ENCODE measurements at places on chromosomes 5 and 9.

DNA sequence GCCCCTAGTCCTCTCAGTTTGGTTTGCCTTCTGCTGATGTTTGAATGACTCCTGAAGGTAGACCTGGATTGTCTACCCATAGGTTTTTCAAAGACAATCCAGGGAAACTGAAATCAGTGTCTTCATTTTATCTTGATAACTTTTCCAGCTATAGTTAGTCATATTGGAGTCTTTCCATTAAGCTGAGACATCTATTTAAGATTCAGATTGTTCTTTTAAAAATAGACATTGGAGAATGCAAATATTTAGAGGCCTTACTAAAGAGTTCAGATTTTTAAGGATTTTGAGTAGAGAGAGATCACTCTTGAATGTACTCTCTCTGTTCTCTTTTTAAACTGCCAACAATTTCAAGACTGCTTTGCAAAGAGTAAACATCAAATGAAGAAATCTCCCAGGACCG lies 69.1 kb downstream of the GDNF start:
- no peak for DNase-seq

- no peak for DNase-seq
These were observed 31.8 kb downstream of the TENT4A start for GRCh38 chr5:6744841-6745705.

- DNase-seq = no peak
These were observed 175.4 kb upstream of the ACTBL2 start for GRCh38 chr5:57658018-57658417.

- DNase-seq = no peak
These were observed 143.8 kb upstream of the PIK3R1 start for GRCh38 chr5:68071736-68072135.

DNA sequence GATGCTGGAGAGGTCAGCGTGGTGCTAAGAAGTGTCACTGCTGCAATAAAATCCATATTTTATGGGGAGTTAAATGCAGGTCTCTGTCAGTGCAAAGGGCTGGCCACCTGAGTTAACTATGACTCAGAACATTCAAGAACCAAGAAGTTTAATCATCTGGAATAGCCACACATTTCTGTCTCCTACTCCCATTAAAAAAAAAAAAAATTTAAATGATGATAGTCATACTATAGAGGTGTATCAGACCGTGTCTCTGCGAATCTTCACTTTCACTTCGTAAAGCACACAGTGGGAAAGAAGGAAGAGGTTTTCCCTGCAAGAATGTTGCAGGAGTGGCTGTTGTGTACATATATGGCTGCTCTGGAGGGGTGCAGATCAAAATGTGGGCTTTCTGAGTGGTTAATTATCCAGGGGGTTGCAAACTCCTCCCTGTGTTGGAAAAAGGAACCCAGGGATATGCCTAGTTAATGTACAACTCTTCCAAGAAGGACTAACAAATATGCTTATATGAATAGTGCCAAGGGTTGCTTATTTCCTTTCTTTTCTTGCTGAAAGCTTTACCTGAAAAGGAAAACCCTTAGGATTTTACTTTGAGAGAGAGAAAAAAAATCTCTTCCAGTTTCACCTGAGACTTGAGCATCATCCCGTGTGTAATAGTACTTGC lies 1.5 kb downstream of the CDH6 start:
- no peak for DNase-seq

DNA sequence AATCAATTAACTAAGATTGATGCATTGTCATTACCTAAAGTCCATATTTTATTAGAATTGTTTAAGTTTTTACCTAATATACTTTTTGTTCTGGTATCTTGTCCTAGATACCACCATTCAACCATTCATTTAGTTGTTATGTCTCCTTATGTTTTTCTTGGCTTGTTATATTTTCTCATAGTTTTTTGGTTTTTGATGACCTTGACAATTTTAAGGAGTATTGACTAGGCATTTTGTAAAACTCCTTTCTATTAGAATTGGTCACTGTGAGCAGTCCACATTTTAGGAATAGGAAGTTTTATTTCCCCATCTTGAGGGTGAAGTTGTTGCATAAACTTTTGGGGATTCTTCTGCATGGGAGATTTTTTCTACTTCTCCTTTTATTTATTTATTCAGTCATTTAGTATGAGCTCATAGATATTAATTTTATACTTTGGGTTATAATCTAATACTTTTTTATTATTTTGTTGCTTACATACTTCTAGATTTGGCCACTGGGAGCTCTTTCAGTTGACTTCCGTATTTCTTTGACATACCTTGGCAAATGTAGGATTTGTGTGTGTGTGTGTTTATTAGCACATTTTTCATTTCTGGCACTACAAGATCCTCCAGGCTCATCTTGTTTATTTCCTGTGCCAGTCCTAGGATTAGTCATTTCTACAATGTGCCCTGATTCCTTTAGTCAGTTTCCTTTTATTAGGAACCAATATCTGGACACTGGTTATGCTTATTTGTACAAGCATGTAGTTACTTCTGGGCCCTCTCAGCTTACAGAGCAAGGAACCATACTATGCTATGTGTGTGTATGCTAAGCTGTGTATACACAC lies 134.9 kb upstream of the CDKN2B start:
- DNase-seq = peak; percentile 21

- no peak for DNase-seq
These were observed 181.0 kb downstream of the BNC2 start for GRCh38 chr9:16689351-16689938.

DNA sequence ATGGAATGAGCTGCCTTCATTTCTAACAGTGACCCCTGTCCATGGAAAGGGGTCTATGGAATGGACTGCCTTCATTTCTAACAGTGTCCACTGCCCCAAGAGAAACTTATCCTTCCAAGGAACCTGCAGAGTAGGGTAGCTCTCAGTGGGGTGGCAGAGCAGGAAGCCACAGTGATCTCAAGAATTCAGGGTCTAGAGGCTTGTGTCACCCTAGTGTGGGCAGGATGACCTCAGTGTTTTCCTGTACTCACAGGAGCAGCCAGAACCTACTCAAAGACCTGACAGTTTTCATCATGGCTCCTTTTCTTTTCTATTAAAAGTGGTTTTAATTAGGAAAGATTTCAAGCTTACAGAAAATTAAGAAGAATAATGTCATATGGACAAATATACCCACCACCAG lies 27.5 kb downstream of the SEC61B start:
- no peak for DNase-seq

DNA sequence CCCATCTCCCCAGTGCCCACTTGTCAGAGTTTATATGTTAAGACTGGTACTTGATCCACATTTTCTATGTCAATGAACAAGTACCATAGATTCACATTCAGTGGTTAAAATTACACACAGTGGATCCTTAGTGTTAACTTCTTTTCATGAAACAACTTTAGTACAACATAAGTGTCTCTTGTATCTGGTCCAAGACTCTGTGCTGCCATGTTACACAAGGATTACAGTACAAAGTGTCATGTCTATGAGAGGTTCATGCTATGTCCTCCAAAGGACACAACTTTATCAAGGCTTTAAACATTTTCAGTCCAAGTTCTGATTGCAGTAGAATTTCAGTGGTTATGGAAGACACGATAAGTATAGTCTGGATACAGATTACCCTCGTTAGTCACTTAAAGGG lies 13.3 kb upstream of the VLDLR start:
- no peak for DNase-seq

DNA sequence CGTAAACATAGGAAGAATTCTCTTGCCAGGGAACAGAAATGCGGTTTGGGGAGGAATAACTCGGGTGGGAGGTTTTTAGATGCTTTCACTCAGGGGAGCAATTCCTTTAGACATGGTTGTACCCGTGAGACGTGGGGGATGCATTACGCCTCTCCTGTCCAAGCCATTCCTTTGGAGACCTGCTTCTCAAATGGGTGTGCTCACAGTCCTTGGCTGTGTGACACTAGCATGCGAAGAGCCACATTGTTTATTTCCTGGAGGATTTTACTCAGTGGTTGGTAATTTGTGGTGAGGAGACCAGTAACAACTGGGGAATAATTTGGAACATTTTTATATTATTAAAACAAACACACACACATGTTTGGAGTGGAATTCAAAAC lies 18.5 kb downstream of the COL15A1 start:
- DNase-seq = no peak

GRCh38 chr9:131976157-131977108 lies 103.2 kb downstream of the MED27 start:
- DNase-seq = peak; percentile 27

- no peak for DNase-seq
These were observed 7.9 kb downstream of the SH2D3C start for GRCh38 chr9:127770583-127770904.

DNA sequence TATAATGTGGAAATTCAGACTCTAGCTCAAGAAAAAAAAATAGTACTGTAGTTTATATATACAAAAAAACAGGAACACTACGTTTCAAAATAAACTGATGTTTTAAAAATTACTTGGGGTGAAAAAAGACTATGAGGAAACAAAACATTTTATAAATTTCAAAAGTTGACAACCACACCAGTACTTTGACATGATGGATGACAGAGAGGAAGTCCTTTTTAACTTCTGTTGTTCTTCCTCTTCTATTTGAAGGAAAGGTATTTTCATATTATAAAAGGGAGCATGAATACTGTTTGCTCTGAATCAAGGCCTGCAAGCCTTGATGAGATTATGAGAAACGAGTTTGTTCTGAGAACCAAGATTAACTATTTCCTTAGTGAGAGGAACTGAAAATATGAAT lies 456.9 kb downstream of the TAF11L14 start:
- no peak for DNase-seq

DNA sequence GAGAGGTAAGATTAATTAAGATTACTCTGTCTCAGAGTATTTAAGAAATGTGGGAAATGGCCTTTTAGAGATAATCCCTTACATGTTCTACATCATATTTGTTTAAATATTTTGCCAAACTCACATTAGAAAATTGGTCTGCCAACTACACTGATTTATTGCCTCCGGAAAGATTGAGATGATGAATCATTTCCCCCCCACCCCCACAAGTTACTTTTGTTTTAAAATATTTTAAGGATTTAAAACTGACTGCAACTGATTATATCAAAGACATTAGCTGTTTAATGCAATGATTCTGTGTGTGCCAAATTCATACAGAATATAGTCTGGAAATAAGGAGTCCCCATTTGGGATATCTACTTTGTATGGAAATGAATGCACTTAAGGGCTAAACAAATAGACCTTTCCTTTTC lies 674.4 kb downstream of the PRR16 start:
- DNase-seq = no peak

GRCh38 chr9:16223074-16223871 lies 647.2 kb downstream of the BNC2 start:
- DNase-seq = no peak

DNA sequence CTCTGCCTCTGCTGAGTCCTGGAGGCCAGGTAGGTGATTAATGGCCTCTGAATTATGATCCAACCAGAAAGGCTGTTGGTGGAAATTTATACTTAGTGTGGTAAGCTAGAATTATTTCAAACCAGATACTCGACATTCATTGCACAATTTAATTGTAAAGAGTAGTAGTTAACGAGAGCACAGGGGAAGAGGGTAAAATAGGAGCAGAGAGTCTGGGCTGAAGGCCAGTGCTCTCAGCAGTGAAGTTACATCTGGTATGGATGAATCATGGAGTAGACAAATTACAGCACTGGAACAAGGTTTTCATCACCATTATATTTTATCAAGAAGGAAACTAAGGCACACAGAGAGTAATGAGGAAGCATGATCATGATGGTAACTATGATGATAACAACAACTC lies 92.5 kb downstream of the TLR4 start:
- no peak for DNase-seq

DNA sequence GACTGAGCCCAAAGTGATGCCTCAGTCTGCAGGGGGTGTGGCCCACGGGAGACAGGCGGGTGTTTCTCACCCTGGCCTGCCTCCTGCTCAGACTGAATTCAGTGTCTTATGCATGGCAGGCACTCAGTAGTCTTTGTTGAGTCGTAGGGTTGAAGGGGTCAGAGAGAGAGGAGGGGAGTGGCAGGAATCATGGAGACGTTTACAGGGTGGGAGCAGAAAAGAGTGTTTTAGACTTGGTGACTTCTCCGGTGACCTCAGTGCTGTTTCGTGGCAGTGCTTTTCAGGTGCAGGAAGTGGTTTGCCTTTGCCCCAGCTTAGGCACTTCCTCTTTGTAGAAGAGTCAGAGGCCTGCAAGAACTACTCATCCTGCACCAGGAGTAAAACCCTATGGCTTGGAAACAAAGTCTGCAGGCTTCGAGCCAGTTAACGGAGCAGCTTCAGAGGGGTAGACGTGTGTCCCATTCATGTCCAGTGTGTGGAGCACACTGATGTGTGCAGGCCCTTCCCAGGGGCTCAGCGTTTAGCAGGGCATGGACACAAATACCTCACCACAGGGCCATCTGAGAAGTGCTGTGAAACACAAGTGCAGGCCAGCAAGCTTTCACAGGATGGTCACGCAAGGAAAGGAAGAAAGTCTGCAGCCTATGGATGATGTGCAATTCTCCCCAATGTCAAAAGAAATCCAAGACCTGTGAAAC lies 24.5 kb upstream of the SEMA4D start:
- peak; percentile 91 for DNase-seq

DNA sequence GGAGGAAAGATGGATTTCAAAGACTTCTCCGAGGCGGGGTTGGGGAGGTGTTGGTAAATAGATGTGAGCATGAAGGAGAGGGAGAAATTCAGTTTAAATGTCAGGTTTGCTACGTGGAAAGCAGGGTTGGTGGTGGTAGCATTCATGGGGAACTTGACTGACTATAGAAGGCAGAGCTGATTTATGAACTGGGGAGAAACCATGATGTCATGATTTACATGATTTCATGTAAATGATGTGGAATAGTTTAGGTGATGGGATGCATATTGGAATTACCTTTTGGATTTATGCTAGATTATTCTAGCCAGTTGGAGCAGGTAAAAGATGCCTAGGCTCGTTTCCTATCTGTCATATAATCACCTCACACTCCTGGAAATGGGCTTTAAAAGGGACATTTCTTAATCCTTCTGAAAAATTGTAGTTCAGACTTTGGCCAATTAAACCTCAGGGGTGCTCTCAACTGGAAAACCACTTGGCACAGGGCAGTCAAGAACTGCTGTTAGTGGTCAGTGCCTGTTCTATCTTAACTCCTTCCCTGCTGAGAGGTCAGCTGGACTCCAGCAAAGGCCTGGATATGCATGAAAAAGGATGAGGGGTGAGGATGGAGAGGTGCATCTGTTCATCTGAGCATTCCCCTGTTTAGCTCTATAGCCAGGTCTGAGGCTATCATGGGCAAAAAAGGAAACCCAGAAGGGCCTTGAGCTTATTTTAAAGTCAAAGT lies 50.1 kb upstream of the BASP1 start:
- DNase-seq = no peak

GRCh38 chr9:90607701-90608516 lies 34.7 kb downstream of the DIRAS2 start:
- no peak for DNase-seq

- DNase-seq = no peak
These were observed 15.0 kb upstream of the MRNIP start for GRCh38 chr5:179873588-179874110.

DNA sequence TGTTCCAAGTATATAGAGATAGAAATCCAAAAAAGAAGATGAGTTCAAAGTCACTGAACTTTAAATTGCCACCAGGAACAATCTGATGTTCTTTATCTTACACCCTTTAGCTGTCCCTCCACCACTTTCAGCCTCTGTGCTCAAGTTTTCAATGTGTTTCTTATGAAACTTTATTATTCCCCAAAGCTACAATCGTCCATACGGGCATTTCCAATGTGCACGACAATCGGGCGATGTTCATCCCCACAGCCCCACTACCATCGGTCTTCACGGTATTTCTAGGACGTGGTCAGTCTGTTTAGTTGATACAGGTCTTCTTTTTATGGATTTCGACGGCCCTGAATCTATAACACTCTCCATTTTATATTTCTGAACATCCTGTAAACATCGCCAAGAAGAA lies 238.7 kb upstream of the DAP start:
- no peak for DNase-seq

Measured in AML-193 (cell line).